ENCODE measurements at places on chromosomes 3 and 15.

DNA sequence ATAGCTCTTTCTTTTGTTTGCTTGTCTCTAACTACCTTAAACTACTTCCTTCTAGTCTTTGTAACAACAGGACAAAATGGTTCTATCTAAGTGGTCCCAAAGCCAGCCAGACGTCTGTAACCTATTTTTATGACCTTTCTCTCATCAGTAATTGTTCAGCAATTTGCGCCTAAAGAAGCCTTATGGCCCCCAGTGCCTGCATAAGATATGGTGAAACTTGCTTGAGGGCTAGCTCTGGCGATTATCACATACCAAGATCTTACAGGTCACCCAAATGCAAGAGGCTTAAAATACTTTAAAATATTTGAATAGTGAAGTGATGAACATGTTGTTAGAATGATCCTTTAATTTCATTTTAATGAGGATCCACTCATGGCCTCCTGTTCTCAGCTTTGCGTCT, 369.4 kb downstream of the SOX2 start:
- H3K27me3 ChIP-seq, result no peaks in the 10 kb centered on the region
- no peak overlapping the region for H3K27ac ChIP-seq
- H3K4me1 ChIP-seq, result no peaks in the 10 kb centered on the region
- no peak overlapping the region for H3K4me3 ChIP-seq
- no peaks in the 10 kb centered on the region for H3K36me3 ChIP-seq

DNA sequence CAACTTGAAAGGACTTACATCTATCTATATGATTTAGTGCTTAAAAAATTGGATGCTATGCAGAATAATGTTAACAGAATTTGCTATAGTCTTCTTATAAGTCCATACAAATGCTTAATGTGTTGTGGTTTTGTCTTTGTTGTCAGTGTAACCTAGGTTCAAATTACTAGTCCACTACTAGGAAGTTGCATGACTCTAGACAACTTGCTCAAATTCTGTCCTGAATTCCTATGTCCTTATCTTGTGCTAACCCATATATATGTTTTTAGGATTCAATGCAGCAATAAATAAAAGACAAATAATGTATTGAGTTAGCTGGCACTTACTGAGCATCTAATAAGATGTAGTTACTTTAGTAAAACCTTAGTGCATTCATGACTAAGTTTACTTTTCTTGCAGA, 276.5 kb upstream of the KCNMB2 start:
- no peaks in the 10 kb centered on the region for H3K27me3 ChIP-seq
- DNase-seq, result no peak
- no peaks in the 10 kb centered on the region for H3K4me1 ChIP-seq
- no peaks in the 10 kb centered on the region for H3K36me3 ChIP-seq

DNA sequence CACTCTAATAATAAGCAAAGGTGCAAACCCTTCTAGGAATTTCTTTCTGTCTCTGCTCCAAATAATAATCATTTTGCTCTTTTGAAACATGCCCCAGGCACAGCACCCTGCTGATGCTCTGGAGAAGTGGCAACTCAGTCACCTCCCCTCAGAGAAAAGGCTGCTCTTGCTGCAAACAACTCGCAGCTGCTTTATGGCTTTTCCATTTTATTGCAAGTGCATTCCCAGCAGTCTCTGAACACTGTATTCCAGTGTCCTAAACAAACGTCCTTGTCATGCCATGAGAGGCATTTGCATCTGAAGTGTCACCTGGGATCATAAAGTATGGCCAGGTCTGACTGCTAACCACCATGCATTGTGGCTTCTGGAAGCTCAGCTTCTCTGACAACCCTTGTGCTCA, 358.1 kb upstream of the TRIM42 start:
- no peak overlapping the region for H3K27ac ChIP-seq
- H3K36me3 ChIP-seq, result no peaks in the 10 kb centered on the region
- no peaks in the 10 kb centered on the region for H3K27me3 ChIP-seq
- no peak overlapping the region for H3K4me3 ChIP-seq
- DNase-seq, result no peak

DNA sequence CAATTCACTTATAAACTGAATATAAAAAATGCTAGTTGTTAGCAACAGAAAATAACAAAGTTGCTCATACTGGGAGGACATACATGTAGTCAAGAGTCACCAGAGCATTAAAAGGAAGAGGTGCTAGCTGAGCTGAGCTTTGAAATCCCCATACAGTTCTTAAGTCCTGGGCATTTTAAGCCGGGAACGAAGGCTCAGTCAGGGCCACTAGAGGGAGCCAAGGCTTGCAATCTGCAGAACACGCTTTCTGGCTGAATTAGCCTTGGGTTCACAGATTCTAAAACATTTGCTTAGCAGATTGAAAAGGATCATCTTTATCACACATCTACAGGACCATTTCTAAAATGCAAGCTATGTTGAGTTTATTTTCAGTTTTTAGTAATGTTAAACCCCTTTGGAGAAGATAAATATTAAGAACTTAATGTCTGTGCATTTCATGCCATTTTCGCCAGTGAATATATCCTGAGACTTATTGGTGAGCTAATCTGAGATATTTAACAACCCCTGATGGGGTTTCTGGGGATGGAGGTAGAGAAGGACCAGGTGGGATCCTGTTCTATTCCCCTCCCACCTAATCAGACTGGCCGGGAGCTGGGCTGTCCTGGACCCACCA, 26.3 kb upstream of the MNS1 start:
- no peaks in the 10 kb centered on the region for H3K27me3 ChIP-seq
- no peaks in the 10 kb centered on the region for H3K4me1 ChIP-seq
- H3K27ac ChIP-seq, result no peak overlapping the region
- H3K4me3 ChIP-seq, result no peak overlapping the region
- H3K36me3 ChIP-seq, result no peaks in the 10 kb centered on the region
- peak; percentile 47 for DNase-seq

GRCh38 chr3:117144853-117145252, 435.3 kb downstream of the TUSC7 start:
- DNase-seq, result no peak
- no peaks in the 10 kb centered on the region for H3K36me3 ChIP-seq
- H3K27ac ChIP-seq, result peak overlapping the region; percentile 5
- no peaks in the 10 kb centered on the region for H3K27me3 ChIP-seq

Measured in prostate gland (tissue), 2 donors.